ENCODE measurements at places on chromosomes 4 and X.

GRCh38 chr4:73452953-73453700, 17.1 kb downstream of the AFP start:
- DNase-seq, result no peak

GRCh38 chrX:981791-982626, 230.4 kb downstream of the CRLF2 start:
- no peak for DNase-seq

DNA sequence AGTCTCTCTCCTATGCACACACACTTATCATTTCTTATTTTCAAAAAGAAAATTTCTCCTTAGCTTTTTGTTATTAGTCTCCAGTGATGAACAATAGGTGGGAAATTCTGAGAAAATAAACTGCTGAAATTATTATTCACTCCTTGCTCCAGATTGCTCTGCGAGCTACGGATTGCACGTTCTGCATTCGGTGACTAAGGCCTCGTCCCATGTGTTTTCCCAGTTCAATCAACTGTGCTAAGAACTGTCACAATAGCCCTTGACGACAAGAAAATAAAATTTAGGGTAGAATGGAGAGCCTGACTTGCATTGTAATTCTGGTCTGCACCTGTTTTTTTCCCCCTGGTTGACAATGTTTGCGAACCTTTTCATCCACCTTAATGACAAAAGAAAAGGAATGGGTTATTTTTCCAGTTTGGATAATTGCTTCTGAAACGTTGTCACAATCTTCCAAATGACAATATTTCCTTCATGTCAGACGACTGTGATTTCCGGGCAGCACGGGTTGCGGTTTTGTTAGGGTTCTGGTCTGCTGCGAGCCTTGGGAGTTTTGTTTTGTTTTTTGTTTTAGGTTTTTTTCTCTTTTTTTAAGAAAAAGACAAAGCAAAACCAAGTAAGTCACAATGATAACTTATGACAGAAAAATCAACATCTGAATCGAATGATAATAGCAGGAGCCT, 124.5 kb upstream of the NOCT start:
- no peak for DNase-seq

DNA sequence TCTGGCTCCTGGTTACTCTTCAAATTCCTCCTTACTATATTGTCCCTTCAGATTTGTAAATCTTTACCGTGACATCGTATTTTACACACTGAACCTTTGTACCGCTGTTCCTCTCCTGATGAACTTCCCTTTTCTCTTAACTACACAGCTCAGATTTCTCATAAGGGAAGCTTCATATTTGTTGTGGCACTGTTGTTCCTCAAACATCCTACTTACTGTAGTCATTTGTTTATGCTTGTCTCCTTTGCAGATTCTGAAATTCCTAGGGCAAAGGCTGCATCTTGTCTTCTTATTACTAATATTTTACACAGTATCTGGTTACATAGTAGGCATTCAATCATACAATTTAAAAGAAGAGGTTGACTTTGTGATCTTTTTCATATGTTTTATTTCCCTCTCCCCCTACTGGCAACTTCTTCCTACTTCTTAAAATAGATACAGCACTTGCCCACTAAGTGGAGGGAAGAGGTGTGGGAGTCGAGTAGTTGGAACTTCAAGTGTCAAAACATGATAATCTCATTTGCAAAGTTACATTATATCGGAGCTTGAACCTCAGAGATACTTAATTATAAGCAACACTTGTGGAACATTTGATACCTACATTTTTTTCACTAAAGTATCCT, 50.0 kb downstream of the TET2 start:
- DNase-seq, result no peak

GRCh38 chr4:121130326-121130660, 33.8 kb downstream of the TNIP3 start:
- no peak for DNase-seq

- peak; percentile 64 for DNase-seq
Measured at GRCh38 chr4:26081795-26082498, 167.9 kb downstream of the SMIM20 start.

All from activated CD4-positive, alpha-beta T cell treated with anti-CD3 and anti-CD28 coated beads, Interleukin-2, amount 10 ng/mL, durations not matched to agents 24 days and 14 days (primary cell).